ENCODE measurements at places on chromosomes 3 and 15.
A peak's percentile ranks its signal among the peaks of the same experiment; 100 is the strongest.

DNA sequence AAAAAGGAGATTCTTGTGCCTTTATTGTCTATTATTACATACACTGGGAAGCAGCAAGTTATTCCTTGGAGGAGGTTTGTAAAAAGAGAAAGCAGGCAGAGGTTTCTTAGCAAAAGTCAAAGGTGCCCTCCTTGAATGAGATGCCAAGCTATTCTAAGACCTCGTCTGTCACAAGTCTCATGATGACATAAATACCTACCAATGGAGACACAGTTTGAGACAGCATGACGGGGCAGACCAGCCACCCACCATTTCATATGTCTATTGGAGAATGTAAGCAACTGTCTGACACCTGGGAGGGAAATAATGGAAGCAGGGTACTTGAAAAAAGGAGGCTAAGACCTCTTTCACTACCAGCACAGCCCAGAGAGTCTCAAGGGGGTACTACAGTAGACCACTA is 2.2 kb downstream of the RGMA start:
- DNase-seq: no peak

DNA sequence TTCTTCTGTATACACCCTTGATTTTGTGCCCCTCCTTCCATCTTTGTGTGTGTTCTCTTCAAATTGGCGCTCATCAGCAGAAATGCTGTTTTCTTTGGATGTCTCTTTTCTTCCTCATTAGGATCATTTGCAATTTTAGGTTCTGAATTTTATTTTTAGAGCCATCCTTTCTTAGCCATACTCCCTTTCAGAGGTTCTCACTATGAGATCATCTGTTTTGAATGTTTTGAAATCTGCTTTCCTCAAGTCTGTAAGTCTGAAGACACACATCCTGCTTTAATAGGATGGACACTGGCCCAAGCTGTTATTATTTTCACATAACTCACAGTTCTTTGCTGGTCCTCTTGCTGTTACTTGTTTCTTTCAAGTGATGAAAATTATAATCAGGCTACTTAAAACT is 124.8 kb downstream of the BDH1 start:
- DNase-seq: peak; percentile 48

GRCh38 chr3:193236599-193236998 is 4.4 kb upstream of the PLAAT1 start:
- DNase-seq: no peak

DNA sequence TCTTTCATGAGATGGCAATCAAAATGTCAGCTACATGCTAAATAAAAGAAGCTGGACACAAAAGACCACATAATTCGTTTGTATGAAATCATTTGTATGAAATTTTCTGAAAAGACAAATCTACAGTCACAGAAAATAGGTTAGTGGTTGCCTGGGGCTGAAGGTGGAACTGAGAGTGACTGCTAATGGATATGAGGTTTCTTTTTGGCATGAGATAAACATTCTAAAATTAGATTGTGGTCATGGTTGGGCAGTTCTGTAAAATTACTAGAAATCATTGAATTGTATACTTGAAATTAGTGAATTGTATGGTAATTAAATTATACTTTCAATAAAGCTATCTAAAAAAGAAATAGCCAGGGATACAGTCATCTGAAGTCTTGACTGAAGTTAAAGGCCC is 2.7 kb upstream of the DMXL2 start:
- DNase-seq: no peak

DNA sequence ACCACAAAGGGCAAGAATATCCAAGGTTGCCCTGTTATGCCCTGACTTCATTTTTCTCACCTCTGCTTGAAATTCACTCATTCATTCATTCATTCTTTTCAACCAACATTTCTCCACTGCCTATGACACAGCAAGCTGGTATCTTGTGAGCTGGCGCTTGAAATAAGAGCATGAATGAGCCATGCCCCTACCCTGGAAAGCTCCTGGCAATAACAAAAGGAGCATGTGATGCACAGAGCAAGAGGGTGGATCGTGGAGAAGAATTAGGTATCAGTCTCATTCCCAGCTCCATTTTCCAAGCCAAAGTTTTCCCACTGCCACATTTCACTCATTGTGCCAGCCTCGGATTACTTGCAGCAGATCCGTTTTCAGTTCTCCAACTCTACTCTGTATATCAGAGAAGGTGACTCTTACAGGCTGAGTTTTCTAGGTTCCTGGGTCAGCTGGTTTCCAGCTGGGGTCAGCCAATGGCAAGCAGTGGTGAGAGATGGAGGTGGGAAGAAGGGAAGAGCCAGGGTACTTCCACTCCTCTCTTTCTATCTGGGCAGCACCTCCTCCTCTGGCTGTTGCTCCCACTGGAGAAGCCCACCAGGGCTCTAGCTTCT is 144.8 kb downstream of the SUCLG2 start:
- DNase-seq: no peak

DNA sequence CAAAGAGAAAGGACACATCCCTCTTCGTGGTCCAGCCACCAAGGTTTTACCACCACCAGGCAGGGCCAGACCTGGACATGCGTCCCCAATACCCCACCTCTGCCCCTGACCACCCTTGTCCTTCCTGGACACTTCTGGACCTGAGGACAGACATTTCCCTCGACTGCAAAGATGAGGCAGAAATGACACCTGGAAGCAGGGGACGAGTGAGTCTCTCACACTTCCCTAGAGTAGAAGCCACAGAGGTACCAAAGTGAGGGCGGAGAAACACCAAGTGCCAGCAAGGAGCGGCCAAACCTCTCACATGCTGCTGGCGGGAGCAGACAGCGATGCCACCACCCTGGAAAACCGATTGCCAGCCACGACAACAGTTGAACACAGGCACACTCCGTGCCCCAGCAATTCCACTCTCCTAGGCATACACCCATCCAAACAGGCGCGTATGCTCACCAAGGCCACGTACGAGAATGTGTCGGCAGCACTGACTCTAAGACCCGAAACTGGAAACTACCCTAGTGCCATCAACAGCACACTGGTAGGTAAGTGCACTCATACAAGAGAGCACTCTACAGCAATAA is 207.0 kb upstream of the NSMCE3 start:
- DNase-seq: no peak

Measured in GM04504 (cell line).